ENCODE measurements at places on chromosomes 5 and 9.

DNA sequence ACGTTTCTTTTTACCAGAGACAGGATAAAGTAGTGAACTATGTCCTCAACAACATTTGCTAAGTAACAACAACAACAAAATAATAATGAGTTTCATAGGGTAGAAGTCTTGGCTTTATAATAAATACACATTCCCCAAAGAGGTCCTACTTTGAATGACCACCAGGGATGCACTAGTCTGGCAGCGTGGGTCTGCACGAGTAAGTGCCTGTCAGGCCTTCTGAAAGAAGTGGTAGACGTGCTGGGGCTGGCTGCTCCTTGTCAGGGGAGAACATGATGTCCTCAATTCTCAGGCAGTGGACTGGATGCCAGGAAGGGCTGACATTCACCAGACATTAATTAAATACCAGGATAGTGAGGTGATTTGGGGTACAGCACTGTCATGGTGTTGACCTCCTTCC is 331.1 kb downstream of the TMEM38B start:
- DNase-seq, result no peak

DNA sequence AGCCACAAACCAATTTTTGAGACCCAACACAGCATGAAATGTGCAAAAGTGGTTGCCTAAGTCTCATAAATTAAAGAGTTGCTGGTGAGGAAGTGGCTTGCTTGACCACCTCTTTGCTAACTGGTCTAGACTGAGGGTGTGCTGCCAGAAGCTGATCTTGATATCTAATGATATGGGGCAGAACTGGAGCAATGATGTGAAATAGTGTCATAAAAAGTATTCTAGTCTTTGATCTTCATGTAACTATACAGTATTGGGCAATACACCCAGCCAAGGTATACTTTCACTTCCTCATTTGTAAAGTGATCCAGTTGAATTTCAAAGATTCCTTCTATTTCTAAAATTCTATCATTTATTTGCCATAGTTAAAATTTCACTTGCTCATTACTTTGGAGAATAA is 5.9 kb upstream of the YTHDC2 start:
- DNase-seq, result no peak

- no peak for DNase-seq
Measured at GRCh38 chr5:149938791-149939358, 5.7 kb downstream of the PDE6A start.

DNA sequence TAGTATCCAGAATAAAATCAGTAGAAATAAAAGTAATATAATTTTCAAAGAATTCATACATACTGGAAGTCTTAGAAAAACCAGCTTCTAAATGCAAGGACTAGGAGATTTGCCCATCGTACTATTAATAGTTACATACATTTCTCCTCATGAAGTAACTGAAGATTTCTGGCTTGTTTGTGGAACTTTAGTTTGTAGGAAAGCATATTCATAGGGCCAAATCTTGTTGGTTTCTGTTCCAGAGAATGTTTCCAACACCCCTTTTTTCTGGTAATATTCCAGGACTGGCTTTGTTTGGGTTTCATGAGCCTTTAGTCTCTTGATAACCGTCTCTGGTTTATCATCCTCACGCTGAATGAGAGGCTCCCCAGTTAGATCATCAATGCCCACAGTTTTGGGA is 66.3 kb upstream of the TJP2 start:
- DNase-seq, result no peak

DNA sequence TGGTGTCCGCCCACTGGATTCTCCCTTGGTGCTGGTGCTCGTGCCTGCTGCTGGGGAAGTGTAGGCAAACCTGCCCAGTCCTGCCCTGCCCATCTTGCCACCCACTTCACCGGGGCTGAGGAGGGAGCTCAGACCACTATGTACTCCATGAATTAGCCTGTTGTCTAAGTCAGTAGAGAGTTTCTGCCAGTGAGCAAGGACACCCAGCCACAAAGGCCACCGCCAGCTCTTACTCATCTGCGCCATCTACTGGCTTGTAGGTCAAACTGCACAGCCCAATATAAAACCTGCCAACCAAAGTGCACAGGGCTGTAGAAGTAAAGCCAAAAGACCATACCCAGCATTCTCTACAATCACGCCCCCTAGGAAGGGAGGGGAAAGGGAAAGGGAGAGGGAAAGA is 102.3 kb downstream of the GLIS3 start:
- DNase-seq, result no peak

DNA sequence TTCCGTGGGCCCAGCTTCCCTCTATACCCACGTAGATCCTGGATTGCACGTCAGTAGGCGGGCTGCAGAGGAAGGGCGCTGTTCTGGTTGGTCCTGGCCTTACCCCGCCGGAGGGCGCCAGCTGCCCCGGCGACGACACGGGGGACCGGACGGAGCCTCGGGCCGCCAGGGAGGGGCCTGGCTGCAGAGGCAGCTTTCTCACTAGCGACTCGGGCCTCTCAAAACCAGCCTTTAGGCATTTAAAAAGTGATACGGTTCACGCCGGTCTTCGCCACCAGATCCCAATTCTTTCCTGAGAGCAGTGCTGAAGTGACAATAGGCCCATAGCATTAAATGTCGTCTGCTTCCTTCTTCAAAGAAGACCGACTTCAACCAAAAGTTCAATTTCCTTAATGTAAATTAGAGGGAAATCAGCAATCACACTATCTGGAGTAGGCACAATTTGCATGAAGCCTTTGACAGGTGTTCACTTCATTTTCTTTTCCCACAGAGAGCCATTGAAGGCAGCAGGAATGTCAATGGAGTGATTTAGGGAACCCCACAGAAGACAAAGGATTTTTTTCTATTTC is 17.6 kb upstream of the UBE2D2 start:
- DNase-seq, result no peak

DNA sequence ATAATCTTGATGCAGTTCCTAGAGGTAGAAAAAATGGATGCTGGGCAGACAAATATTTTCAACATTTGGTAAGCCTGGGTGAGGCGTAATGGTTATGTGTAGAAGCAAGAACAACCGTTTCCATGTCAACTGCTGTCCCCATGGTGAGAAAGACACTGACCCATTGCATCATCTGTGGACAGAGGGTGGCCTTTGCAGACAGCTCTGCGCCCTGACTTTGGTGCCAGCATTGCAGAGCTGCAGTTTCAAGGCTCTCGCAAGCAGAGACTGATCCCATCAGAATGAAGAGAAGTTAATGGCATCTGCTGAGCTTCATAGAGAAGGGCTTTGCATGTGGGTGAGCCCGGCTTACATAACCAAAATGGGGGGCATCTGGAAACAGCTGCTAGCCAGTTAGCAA is 179.0 kb upstream of the ADRA1B start:
- DNase-seq, result no peak

GRCh38 chr9:18923167-18923566 is 109.8 kb downstream of the SAXO1 start:
- DNase-seq, result no peak

DNA sequence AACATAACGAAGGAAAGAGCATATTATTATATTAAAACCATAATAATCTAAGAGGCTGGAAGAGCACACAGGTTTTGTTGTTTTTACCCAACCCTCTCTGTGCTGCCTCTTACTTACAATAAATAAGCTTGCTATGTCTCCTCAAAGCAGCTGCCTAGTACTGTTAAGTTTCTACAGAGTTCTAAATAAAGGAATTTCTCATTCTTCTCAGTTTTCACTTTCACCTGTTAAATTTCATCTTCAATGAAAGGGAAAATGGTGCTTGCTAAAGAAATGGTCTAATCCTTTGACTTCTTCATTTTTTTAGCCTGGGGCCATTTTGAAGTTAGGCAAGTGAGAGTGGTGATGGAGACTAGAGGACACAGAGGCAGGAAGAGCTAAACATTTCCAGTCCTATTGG is 396.1 kb downstream of the MAN2A1 start:
- DNase-seq, result no peak

Data from activated naive CD4-positive, alpha-beta T cell (primary cell).